T-cell (primary cell): ENCODE measurements at places on chromosomes 5 and 9. TPM values are rescaled to one million over a fixed set of nuclear protein-coding genes. Genes with fewer than 3 reads are reported as not detected.

GRCh38 chr5:180820788-180821321 lies 18.2 kb upstream of the MGAT1 start:
- DNase-seq, result no peak

- DNase-seq, result no peak
Observed at GRCh38 chr9:132249690-132250089, 87.8 kb downstream of the NTNG2 start.

- no peak for DNase-seq
Observed at GRCh38 chr9:98990181-98990870, 46.6 kb downstream of the COL15A1 start.

- DNase-seq, result no peak
Observed at GRCh38 chr5:76209297-76209696, 126.1 kb downstream of the SV2C start.

DNA sequence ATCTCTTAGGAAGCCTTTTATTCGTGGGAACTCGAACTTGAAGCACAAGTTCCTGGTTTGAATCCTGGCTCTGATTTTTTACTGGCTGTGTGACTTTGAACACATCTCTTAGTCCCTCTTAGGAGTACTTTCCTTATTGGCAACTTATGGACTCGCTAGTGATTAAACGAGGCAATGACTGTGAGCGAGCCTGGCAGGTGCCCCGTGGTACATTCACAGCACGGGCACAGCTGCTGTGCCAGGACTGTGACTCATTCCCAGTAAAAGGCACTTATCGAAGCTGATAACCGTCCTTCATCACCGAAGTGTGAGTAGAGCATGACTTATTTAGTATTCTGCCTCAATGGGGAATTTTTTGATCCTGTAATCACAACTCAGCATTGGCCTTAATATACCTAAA lies 22.7 kb downstream of the CFAP90 start:
- DNase-seq, result no peak

DNA sequence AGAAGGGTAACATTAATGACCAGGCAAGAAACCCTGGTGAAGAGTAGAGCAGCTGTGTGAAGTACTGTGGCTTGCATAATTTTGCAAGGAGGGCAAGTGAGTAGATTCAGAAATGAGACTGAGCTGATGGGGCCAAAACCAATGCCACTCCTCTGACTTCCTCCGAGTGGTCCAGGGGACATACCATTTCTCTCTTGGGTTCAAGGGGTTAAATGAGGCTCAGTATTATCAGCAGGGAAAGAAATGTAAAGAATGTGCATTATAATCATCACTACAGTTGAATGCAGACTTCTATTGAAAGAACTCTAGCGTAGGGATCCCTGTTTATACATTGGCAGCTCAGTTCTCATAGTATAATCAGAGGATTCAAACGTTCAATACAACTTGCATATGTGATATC lies 9.9 kb downstream of the POLR3G start:
- DNase-seq, result no peak

- no peak for DNase-seq
Observed at GRCh38 chr9:136401173-136401922, 1.4 kb upstream of the SNAPC4 start.

DNA sequence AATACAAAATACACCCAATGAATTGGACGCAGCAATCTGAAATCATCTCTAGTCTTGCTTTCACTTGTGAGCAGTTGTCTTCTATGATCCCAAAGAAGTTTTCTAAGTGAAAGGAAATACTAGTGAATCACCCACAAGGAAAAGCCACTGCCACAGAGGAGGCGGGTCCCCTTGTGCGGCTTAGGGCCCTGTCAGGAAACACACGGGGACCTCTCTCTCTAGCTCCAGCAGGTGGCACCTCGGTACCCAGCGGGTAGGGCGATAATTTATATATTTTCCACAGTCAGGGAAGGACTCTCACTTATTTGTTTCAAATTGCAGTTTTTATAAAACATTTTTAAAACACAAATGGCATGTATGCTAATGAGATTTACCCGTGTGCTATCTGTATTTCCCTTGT lies 417.1 kb downstream of the KDM4C start:
- no peak for DNase-seq

DNA sequence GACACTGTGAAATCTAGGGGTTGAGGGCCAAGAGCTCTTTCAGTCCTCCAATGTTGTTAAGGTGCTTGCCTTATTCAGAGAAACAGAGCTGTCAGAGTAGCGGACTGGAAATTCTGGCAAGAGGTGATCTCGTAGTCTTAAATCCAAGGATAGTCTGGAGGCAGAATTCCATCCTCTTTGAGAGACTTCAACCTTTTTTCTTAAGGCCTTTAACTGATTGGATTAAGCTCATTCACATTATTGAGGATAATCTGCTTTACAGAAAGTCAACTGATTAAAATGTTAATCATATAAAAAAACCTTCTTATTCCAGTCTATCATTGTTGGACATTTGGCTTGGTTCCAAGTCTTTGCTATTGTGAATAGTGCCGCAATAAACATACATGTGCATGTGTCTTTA lies 243.1 kb upstream of the COX7C start:
- DNase-seq, result no peak

- no peak for DNase-seq
Observed at GRCh38 chr5:159616952-159617351, 286.7 kb upstream of the IL12B start.

DNA sequence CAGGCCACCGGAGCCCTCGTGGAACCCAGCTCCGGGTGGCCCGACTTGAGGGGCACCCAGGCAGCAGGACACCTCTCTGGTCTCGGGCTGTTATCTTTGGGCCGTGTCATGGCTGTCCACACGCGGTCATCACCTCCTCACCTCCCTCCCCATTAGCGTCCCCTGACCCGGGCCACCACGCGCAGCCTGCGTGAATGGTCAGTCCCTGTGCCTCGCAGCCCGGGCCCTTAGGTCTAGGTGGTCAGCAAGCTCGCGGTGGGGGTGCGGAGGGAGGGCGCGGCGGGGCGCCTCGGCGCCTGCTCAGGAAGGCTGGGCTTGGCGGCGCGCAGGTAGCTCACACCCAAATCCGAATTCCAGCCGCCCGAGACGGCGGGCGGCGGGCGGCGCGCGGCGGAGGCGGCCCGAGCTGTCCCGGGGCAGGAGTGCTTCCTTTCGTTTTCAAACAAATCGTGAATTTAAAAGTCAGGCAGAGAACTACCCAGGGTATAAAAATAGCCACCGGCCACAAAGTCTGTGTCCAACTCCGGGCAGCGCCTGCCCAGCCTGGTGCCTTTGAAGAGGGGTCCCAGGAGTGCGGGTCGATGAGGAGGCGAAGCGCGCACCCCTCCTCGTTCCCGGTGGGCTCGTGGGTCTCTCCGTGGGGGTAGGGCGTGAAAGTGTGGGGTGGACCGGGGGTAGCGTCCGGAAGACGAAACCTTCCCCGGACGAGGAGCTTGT lies 1.0 kb upstream of the RXRA start:
- peak; percentile 35 for DNase-seq

GRCh38 chr9:136352682-136353081 lies 10.9 kb downstream of the DNLZ start:
- DNase-seq, result no peak

DNA sequence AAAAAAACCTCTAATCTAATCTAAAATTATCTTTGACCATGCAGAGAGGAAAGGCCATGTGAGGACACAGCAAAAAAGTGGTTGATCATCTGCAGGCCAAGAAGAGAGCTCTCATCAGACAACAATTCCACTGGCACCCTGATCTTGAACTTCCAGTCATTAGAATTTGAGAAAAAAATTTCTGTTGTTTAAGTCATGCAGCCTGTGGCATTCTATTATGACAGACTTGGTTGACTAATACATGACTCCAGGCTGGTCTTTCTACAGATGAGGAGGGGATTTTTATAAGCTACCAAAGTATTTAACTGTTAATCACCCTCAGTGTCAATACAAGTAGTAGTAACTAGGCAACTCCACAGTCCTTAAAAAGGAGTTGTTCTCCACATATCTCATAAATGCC lies 358.5 kb upstream of the RGMB start:
- no peak for DNase-seq

DNA sequence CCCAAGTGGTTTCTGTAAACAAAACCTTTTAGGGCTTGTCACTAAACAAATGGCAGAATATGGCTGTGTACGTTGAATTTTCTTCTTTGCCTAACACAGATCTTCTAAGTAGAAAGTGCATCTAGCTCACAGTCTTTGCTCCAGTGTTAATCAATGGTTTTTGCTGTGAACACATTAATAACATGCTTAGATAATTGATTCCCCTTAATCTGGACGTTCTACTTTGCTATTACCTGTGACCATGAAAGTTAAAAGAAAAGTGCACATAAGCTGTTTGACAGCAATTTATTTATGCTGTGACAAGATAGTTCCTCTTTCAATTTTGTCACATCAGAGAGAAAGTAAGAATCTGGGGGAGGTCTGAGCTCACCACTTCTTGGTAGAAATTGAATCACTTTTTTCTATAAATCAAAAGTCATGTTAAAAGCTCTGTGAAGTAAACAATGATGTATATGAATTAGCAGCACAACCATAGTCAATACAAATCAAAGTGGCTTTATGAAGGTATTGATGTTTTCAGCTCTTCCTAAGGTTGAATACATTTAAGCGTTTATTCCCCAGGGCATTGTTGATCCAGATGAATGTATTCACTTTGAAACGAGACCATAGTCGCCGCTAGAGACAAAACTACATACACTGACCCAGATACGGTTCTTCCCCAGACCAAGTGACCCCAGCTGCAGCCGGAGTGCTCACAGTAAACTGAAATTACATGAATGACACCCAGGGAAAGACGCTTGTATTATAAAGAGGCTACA lies 174.6 kb upstream of the ZNF608 start:
- no peak for DNase-seq

- no peak for DNase-seq
Observed at GRCh38 chr5:72305194-72306142, 14.6 kb downstream of the MRPS27 start.

DNA sequence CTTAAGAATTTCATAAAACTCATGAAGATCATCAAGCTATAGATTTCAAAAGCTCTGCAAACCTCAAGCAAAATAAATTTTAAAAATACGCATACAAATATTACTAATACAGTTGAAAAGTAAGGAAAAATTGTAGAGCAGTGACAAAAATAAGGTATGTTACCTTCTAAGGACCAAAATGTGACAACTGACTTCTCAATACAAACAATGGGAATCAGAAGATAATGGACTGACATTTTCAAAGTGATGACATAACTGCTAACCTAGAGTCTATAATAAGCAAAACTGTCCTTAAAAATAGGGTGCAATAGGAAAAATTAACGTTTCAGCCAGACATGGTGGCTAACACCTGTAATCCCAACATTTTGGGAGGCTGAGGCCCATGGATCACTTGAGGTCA lies 27.1 kb downstream of the RMI1 start:
- DNase-seq, result no peak

DNA sequence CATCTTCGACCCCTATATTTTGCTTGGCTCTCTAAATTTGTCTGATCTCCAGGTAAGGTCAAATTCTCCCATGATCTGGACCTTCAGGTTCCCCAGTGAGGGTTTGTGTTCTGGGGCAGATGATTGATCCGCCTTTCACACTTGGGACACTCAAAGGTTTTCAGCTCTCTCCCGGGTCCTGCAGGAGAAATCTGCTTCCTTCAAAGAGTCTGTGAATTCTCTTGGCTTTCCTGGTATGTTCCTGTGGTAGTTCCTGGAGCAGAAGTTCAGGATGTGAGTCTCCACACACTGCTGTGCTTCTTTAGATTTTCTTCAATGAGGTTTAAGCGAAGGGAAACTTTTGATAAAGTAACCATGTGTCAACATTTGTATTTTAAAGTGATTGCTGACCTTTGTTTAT lies 318.0 kb downstream of the TAF11L14 start:
- DNase-seq, result no peak

GRCh38 chr5:80963966-80964481 lies 3.9 kb downstream of the RASGRF2 start:
- DNase-seq, result no peak

- no peak for DNase-seq
Observed at GRCh38 chr5:133222040-133222439, 170.2 kb downstream of the HSPA4 start.

- DNase-seq, result no peak
Observed at GRCh38 chr5:11346336-11346735, 557.9 kb downstream of the CTNND2 start.

Gene TSPAN17
- 35.1 TPM for total RNA-seq

Gene GFI1B
- 0.18 TPM for total RNA-seq

Gene OCLN
- 5.5 TPM for total RNA-seq

Gene GAPT
- total RNA-seq, result 0.38 TPM

Gene SPEF2
- total RNA-seq, result 11.6 TPM

Gene HTR4
- not detected for total RNA-seq

Gene ANKRD34B
- total RNA-seq, result not detected

Gene MEF2C
- 2.5 TPM for total RNA-seq

Gene ESM1
- total RNA-seq, result 0.63 TPM

Gene NUTM2G
- total RNA-seq, result not detected

Gene PCDHA1
- not detected for total RNA-seq

Gene IL7R
- 1,106 TPM for total RNA-seq

Gene IL6ST
- 129 TPM for total RNA-seq
